T-helper 1 cell (primary cell): ENCODE measurements at places on chromosomes 16 and 17.

DNA sequence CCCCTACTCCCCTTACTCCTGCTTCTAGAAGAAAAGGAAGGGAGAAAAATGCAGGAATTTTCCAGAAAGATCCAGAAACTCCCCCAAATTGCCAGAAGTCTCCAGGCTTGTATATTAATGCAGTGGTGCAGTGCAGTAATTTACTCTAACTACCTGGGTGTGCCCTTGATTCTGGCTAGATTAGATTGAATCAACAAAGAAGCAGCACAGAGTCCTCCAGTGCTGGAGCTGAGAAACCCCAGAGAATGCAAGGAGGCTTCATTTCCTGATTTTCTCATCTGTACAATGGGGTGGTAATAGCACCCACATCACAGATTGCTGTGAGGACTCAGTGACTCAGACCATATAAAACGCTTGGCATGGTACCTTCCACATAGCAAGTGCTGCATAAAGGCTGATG is 247.3 kb upstream of the RPL38 start:
- DNase-seq = no peak

DNA sequence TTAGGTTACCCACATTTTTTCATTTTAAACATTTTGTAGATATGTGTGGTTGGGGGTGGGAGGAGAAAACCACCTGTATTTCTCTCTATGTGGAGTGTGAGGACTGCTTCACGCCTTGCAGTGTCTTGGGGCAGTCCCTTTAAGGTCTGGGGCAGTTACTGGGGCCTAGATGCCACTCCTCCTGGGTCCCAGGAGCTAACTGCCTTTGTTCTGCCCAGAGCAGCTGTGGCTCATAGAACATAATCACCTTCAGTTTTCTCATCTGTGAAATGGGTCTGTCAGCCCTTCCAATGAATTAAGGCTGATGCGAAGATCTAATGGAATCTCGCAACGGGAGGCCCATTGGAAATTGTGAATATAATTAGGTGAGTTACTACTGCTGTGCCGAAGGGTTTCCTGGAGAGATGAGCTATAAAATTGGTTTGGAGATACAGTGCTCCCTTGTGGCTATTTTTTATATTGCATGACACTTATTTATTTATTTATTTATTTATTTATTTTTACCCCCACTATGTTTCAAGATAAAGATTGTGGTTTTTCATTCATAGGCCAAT is 22.9 kb downstream of the DHRS7C start:
- DNase-seq = no peak

- no peak for DNase-seq
Observed at GRCh38 chr17:79800325-79801155, 3.7 kb upstream of the CBX8 start.

DNA sequence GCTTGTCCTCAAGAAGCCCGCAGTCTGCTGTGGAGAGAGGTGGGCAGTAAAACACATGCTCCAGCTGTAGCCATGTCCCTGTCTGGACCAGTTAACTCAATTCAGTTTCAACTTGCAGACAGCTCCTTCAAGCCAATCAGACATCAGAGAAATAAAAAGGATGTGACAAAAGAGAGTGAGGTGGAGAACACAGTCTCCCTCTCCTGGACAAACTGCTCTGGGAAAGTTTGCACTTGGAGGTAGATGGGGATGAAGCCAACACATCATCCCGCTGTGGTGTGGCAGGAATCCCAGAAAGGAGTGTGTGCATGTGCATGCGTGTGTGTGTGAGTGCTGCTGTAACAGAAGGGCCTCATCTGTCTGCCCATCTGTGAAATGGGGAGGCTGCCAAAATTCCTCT is 358.6 kb upstream of the ASIC2 start:
- DNase-seq = no peak

GRCh38 chr16:83651871-83652270 is 155.9 kb upstream of the HSBP1 start:
- DNase-seq = no peak

GRCh38 chr16:27474921-27475320 is 72.9 kb downstream of the IL21R start:
- DNase-seq = no peak

GRCh38 chr17:14119546-14119945 is 50.2 kb downstream of the COX10 start:
- no peak for DNase-seq

- DNase-seq = no peak
Observed at GRCh38 chr17:74916136-74916850, 6.8 kb downstream of the USH1G start.

- DNase-seq = no peak
Observed at GRCh38 chr17:71936977-71937376, 183.8 kb upstream of the SOX9 start.

DNA sequence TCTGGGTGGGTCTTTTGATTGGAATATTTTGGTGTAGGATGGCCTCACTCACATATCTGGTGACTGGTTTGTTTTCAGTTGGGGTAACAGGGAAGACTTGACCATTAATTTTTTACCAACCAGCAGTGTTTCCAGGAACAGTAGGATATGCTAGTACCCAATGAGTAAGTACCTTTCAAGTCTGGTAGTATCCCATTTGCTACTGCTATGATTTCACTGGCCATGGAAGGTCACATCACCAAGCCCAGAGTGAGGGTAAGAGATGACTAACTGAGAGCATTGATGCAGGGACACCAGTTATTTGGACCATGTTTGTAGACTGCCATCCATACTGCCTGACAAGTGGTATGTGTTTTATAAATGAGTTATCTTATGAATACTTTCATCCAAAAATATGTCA is 277.7 kb downstream of the MAP2K6 start:
- DNase-seq = no peak

GRCh38 chr17:19646788-19647696 is 1.5 kb upstream of the ALDH3A2 start:
- no peak for DNase-seq

- no peak for DNase-seq
Observed at GRCh38 chr16:22814711-22815105, 746 bp downstream of the HS3ST2 start.

- DNase-seq = no peak
Observed at GRCh38 chr17:3972281-3972731, 8.1 kb upstream of the ATP2A3 start.

- DNase-seq = no peak
Observed at GRCh38 chr17:20925954-20926353, 116.9 kb downstream of the USP22 start.

DNA sequence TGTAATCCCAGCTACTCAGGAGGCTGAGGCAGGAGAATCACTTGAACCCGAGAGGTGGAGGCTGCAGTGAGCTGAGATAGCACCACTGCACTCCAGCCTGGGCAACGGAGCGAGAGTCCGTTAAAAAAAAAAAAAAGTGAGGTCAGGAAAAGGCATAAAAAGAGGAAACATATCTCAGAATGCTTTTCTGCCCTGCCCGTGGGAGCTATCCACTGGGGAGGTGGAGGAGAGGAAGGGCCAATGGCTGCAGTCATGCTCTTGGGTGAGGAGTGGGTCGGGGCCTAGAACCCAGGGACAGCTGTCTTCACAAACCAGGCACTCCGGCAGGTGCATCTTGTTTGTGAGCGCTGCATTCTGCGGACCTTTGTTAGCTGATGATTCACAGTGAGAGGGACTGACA is 60.0 kb upstream of the CDC42EP4 start:
- no peak for DNase-seq

DNA sequence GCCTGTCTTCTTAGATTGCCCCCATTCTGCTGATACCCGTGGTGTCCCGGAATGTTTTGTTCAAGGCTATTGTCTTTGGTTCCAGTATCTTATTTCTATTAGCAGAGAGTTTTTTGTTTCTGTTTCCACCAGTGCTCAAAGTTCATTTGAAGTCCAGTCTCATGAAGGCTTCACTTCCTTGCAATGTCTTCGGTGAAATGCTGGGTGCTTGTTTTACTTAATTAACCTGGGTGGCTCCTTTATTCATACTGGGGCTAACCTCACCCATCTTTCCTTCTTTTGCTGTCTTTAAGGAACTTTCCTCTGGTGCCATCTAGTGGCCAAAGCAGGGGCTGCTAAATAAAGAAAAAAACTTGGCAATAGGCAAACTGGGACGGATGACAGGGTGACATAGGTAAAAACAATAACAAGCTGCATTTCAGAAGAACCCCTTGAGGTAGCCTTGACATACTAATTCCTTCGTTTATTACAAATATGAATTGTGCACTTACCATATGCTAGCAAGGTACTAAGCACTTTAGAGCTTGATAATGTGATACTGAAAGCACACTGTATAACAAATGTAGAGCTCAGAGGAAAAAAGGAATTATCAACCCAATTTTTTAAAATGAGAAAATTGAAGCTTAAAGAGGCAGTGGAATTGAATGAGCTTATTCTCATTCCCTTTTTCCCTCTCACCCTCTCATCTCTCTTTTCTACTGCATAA is 2.8 kb upstream of the SMIM36 start:
- DNase-seq = peak; percentile 26

DNA sequence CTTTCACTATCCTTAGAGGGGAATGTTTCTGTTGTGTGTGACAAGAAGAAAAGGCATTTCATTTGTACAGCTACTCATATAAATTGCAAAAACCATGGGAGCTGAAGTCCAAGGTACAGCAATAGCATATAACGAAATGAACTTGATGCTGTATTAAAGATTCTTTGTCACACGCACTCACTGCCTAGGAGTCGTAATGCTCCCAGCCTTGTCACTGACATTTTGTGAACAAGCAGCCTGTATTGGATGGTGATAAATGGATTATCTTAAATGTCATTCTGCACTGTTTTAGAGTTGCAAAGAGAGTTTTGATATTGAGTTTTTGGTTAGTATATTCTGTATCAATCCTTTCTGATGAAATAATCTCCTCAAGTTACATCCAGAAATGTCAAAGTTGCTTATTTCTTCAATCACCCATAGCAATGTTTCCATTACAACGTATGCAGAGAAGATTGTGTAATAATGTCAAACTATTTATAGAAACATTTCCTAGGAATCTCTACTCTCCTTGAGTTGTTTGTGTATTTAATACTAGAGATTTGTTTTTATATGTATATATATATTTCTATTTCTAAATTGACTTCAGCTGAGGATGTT is 270.6 kb downstream of the FTO start:
- no peak for DNase-seq

- no peak for DNase-seq
Observed at GRCh38 chr16:57486858-57487834, 853 bp upstream of the DOK4 start.

GRCh38 chr16:84928679-84929420 is 82.5 kb downstream of the ZDHHC7 start:
- DNase-seq = no peak

DNA sequence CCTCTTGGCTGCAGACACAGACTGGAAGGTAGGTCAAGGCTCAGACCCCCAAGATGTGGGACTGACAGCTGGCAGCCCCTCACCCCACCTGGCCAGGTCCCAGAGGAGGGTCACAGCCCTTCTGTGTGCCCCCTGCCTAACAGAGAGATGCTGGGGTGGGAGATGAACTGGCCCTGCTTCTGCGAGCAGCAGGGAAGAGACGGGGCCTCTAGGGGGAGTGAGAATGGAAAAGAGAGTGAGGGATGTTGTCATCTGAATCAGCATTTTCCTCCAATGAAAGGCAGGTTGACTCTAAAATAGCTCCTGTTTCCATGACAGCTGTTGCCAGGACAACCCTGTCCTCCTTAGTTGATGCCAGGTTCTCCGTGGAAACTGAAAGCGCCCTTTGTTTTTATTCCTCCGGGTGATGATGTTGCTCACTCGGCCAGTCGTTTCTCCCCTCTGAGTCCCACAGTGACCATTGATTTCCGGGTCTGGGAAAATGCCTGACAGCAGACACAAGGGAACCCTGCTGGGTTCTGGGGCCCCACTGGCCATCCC is 4.9 kb upstream of the NDRG4 start:
- peak; percentile 56 for DNase-seq

DNA sequence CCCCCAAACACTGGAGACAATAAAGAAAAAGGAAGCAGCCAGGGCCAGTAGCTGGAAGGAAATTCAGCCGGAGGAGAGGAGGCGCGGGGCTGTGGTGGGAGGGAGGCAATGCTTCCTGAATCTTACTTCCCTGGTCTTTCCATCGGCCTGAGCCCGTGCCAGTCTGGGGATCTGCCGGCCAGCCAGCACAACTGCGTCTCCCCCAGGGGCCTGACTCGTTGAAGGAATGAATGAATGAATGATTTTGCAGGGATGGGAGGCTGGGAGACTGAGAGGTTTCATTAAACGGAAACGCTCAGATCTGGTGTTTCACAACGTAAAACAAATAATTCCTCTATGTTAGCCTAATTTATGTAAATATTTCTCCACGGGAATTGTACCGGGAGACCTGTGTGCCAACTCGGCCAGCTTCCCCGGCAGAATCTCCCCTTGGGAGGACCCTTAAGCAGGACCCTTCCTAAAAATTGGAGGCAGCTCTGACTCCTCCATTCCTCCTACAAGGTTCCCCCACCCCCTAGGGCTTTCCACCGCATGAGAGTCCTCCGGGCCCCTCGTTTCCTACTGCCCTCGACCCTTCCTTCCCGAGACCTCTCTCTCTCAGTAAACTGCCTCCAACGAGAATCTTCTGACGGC is 1.3 kb upstream of the BAIAP2 start:
- no peak for DNase-seq

DNA sequence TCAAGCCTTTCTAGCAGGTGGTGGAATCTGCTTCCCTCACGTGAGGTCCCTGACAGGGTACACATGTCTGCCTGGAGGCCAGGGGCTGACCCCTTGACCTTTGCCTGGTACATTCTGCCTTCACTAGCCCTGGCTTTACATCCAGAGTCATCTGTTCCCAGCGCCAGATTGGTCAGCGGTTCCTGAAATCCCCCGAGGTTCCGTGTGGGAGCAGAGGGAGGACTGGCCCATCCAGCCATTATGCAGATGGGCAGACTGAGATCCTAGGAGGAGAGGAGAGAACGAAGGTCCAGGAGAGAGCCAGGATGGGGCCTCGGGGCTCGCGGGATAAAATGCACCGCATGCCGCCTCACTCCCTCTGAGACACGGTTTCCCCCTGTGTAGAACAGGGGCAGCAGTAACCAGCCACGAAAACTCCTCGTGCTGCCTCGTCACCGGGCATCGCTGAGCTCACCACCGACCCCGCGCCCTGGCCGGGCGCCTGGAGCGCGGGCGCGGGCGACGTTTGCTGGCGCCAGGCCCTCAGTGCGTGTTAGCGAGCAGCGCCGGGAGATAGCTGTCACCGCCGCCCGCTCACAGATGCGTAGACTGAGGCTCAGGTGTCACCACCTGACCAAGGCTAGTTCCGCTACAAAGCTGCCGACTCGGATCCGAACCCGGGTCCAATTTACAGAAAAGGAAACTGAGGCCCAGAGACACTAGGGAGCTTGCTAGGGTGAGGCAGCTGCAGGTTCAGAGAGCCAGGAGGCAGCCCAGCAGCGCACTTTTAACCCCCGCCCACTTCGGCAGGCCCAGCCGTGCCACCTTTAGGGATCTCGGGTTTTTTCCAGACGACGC is 811 bp upstream of the MAP2K3 start:
- no peak for DNase-seq

GRCh38 chr16:81520151-81520470 is 75.5 kb downstream of the CMIP start:
- no peak for DNase-seq

- no peak for DNase-seq
Observed at GRCh38 chr17:64387545-64388171, 3.0 kb downstream of the PECAM1 start.
